ENCODE measurements at places on chromosomes 5 and 9.

- DNase-seq, result no peak
These were observed 52.4 kb downstream of the MEF2C start for GRCh38 chr5:88830567-88830966.

- no peak for DNase-seq
These were observed 6.4 kb upstream of the EEIG1 start for GRCh38 chr9:127987103-127987614.

DNA sequence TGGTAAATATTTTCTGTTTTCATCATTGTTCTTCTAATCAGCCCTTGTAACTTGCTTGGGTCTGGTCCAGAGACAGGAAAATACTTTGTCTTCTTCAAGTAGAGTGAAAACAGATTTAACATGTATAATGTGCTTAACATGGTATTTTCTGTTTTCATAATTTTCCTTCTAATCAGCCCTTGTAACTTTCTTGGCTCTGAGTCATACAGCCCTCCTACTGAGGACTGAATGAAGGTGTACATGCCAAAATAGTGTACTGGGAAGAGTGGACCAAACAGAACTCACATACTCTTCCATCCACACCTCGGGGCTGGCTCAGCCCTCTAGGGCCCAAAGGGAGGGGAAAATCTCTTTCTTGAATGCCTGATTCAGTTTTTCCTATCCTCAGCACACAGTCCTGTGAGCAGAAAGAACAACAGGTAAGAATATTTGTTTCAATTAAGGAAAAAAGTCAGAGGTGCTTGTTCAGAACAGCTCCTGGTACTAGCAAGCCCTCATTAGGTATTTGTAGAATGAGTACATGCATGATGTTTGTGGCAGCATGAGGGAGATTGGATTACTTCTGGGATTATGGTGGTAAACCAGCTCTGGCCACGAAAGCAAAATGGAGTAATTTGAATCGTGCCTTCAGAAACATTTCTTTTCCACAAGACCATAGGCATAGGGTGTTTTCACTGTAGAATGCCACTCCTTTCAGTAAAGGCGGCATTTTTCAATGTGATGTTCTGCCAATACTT lies 24.2 kb upstream of the MACIR start:
- DNase-seq, result no peak

- no peak for DNase-seq
These were observed 62.0 kb downstream of the AMBP start for GRCh38 chr9:114016101-114016500.

- DNase-seq, result no peak
These were observed 120.1 kb downstream of the BOD1 start for GRCh38 chr5:173496129-173496882.

GRCh38 chr5:8019719-8020218 lies 150.8 kb downstream of the MTRR start:
- no peak for DNase-seq

GRCh38 chr9:122005597-122005996 lies 87.5 kb downstream of the TTLL11 start:
- DNase-seq, result no peak

GRCh38 chr5:32836176-32836575 lies 125.1 kb downstream of the NPR3 start:
- DNase-seq, result no peak

GRCh38 chr5:129120158-129120581 lies 25.6 kb downstream of the ISOC1 start:
- no peak for DNase-seq

DNA sequence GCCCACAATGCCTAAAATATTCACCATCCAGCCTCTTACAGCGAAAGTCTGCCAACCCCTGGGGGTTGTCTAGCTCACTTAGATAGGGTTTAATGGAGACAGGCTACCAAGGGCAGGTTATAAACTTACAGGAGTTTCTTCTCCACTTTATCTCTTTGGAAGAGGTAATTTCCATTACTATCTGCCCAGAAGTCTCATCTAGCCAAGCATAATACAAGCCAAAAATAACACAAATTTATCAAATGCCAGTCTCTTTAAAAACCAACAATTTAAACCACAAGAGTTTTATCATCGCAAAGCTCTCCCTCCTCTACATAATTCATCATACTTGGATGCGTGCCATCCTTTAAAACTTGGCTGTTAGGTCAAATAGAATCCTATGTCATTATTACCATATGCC lies 6.2 kb downstream of the RBM22 start:
- DNase-seq, result no peak

GRCh38 chr5:177430140-177430951 lies 3.9 kb downstream of the GRK6 start:
- no peak for DNase-seq

DNA sequence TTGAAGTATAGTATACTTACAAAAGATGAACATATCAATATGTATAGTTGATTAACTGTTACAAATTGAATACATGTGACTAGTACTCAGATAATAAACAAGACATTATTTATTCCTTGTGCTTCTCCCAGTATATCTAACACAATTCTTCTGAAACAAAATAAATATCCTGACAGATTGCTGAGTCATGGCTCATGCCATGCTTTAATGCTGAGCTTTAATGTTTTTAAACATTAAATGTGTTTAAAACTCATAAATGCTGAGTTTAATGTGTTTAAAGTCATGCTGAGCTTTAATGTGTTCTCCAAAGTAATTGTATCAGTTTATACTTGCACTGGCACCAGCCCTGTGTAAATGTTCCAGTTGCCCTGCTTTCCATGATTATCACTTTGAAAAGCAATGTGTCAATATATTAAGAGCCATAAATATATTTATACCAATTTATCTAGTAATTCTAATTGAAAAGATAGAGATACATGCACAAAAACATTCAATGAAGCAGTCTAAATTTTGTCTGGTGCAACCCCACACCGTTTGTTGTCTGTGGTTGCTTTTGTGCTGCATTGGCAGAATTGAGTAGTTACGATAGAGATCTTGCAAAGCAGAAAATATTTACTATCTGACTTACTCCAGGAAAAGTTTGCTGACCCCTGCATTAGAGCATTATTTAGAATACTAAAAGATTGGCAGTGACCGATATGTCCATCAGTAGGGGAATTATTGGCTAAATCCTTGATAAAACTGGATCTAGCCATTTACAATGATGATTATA lies 15.7 kb downstream of the KIAA1958 start:
- no peak for DNase-seq

DNA sequence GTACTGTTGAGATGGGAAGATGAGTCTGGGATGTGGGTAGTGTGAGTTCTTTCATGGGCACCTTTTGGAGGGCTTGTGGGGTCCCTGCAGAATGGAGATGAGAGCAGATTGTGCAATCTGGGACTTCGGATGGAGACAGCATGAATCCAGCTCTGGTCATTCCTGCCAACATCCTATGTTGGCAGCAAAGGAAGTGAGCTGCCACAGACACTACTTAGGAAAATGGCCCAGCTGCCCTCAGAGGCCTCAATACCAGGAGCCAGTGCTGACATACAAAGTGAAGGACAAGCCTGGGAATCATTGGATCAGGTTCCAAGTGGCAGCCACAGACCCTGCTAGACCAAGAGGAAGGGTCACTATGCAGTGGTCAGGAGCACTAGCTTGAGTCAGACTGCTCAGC lies 402.8 kb downstream of the CDK5RAP2 start:
- no peak for DNase-seq

GRCh38 chr5:56802205-56802604 lies 13.1 kb upstream of the MAP3K1 start:
- DNase-seq, result no peak

- no peak for DNase-seq
These were observed at the start of gene CCDC112 for GRCh38 chr5:115296124-115297022. CCDC112 (minus strand) TSS chr5:115296654; CDS start chr5:115296543, 111 bp downstream.

DNA sequence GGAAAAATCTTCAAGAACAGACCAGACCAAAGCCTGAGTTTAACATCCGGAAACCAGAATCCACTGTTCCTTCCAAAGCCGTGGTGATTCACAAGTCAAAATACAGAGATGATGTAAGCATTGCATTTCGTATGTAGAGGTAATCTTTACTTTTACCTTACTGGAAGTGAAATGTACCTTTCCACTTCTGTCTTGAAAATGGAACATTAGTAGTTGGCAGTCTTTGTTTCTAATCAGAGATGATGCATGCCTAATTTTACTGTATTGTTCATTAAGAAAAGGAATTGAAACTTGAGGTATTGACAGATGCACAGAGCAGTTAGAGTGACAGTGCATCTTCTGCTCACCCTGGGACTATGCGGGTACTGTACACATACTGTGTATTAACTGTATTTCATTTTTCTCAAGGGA lies 34.6 kb downstream of the HABP4 start:
- no peak for DNase-seq

GRCh38 chr9:123262338-123262737 lies 6.0 kb downstream of the STRBP start:
- DNase-seq, result no peak

DNA sequence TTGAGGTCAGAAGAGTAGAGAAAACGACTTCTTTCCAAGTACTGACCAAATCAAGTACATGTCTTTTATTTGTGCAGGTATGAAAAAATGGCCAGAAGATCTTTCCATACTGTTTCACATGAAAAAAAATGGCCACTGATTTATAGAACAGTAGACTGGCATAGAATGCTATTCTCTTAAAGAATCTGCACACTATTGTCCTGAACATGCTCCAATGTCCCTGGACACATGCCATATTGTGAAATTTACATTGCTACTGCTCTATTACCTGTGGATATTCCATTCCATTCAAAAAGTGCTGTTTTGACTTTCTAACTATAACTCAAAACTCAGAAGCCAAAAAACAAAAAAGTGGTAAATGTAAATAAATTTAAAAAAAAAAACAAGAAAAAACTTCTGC lies 60.6 kb downstream of the FBXL17 start:
- DNase-seq, result no peak

- no peak for DNase-seq
These were observed 13.9 kb downstream of the C9orf50 start for GRCh38 chr9:129607027-129607387.

DNA sequence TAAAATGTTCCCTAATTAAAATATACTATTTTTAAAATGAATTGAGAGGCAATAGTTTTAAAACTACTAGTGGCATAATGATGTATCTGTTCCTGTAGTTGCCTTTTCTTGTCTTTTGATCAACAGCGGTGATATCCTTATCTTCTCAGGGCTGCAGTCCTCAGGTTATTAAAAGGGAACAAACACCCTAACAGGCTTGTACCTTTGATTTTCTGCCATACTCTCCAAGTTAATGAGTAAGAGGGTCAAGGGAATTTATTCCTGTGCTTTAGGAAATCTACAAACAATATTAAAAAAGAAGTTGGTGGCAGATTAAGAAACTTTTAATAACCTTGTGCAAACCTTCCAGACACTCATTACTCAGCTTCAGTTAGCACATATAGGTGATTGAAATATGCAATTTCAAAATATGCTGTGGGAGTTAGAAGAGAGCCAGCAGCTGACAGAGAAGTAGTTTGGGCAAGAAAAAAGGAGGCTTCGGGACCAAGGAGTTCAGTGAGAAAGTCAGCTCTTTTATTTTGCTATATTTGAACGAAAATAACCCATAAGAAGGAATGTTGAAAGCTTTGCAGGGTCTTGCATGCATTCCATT lies 81.0 kb upstream of the TLE4 start:
- no peak for DNase-seq

GRCh38 chr9:93473411-93473810 lies 20.0 kb upstream of the FAM120AOS start:
- DNase-seq, result no peak

- no peak for DNase-seq
These were observed 41.4 kb downstream of the CPLANE1 start for GRCh38 chr5:37207802-37208201.

- no peak for DNase-seq
These were observed 13.6 kb downstream of the LPCAT1 start for GRCh38 chr5:1510151-1510561.

DNA sequence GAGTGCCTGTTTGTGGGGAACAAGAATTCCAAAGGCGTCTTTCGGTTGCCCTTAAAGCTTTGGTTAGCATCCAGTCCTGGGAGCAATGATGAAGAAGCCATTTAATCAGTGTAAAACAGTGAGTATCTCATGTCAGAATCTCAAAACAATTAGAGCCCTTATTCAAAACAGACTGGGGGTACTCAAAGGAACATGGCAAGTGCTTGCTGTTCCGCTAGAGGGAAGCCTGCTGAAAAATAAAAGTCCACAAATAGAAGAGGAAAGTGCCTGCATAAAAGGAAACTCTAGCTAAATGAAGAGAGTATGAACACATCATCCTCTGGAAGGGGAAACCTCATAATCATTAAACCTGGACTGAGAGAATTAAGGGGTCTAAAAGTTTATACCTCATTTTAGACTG lies 26.4 kb downstream of the FBXL7 start:
- DNase-seq, result no peak

GRCh38 chr5:8184455-8185063 lies 315.6 kb downstream of the MTRR start:
- DNase-seq, result no peak

- no peak for DNase-seq
These were observed 758.6 kb upstream of the DMAC1 start for GRCh38 chr9:8558176-8558575.

- no peak for DNase-seq
These were observed 352.3 kb downstream of the TMEM161B start for GRCh38 chr5:87916320-87916719.

DNA sequence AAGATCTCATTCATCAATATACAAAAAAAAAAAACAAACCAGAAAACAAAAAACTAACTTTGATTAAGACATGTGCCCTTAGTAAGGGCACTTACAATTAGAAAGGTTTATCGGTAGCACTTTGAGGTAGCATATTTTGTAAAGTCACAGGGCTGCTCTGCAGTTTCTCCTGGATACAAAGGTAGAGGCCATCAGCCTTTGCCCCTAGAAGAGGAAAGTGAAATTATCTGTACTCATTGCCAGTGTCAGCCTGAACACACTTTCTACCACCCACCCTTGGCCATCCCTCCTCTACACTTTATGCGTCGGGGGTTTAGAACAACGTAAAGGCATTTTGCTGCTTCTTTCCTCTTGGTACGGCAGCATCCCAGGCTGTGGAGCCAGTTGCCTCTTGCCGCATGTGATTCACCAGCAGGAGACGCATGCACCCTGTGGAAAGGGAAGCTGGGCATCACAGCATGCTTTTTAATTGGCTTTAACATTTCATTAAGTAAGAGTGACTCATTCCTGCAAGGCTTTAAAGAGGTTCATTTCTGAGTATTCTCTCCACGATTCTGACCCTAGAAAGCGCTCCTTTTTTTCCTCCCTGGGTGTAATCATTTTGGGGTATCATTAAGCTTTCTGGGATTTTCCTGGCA lies 84.6 kb downstream of the CEMIP2 start:
- no peak for DNase-seq

- no peak for DNase-seq
These were observed 41.9 kb downstream of the NCS1 start for GRCh38 chr9:130213911-130214761.

GRCh38 chr5:77816686-77817085 lies 40.5 kb upstream of the TBCA start:
- no peak for DNase-seq

- DNase-seq, result peak; percentile 19
These were observed 213.0 kb downstream of the SMARCA2 start for GRCh38 chr9:2228132-2228531.

GRCh38 chr9:99296291-99296951 lies 74.3 kb downstream of the SEC61B start:
- DNase-seq, result peak; percentile 11

- no peak for DNase-seq
These were observed 1.2 kb downstream of the TEK start for GRCh38 chr9:27110181-27110580.
